Stimulated activated CD4-positive, alpha-beta T cell treated with anti-CD3 and anti-CD28 coated beads, Interleukin-15, amount 100 ng/mL, for 24 hours (primary cell): ENCODE measurements at places on chromosomes 5 and 9.

DNA sequence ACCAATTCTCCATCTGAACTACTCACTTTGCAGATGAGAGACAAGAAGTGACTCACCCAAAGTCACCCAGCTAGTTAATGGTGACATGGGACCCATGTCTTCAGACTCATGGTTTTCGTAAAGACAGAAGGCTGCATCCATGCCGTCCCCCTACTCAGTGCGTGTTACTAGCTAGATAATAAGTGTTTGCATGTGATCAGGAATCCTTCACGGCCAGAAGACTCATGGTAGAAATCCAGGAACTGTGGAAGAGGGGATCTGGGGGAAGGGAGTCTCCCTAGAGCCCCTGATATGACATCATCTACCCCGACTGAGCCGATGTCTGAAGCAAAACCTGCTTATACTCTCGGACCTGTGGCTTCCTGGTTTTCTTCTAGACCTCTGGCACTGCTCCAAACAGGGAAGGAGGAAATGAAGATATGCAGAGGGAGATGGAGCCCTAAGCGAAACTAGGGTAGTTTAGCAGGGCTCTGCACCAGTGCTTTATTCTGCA is 3.3 kb downstream of the RNF183 start:
- DNase-seq: no peak

- DNase-seq: no peak
Measured at GRCh38 chr5:159864885-159865691, 51.2 kb upstream of the ADRA1B start.

DNA sequence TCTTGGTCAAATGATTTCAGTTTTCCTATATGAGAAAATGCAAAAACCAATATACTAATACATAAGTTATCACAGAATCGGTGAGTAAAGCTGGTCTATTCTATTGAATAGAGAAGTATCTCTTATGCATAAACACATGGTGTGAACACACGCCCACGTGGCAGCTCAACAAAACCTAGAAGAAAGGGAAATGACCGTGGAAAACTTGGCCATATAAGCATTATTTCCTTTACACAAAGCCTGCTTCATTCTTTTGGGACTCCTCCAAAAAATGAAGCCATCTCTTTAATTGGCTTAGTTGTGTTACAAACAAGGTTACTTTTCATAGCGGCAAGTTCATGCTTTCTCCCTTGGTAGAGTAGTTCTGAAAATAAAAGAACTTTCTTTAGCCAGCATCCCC is 183.2 kb downstream of the TMEM161B start:
- DNase-seq: no peak

DNA sequence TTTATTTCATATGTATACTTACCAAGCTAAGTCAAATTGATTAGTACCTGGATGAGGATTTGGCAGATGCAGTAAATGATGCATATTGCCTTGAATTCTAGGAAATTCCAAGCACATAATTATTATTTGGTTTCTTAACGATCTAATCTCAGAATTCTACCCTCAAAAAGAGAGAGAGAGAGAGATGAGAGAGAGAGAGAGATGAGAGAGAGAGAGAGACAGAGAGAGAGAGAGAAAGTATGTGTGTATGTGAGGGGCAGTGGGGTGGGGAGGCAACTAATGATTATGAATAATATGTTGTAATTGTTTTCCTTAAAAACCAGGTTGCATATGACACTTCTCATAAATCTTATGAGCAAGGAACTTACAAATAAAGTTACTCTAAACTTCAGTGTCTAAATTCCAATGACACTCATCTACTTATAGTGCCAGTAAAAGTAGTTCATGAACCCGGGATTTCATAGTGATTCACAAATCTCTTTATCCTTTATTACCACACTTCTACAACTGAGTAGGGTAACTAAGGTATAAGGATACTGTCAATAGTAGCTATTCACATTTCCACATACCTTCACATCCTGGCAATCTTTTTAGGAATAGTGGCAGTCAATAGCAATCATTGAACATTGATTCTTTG is 60.5 kb upstream of the EDIL3 start:
- DNase-seq: no peak

- DNase-seq: peak; percentile 57
Measured at GRCh38 chr9:94623253-94623652, 16.1 kb downstream of the FBP1 start.

DNA sequence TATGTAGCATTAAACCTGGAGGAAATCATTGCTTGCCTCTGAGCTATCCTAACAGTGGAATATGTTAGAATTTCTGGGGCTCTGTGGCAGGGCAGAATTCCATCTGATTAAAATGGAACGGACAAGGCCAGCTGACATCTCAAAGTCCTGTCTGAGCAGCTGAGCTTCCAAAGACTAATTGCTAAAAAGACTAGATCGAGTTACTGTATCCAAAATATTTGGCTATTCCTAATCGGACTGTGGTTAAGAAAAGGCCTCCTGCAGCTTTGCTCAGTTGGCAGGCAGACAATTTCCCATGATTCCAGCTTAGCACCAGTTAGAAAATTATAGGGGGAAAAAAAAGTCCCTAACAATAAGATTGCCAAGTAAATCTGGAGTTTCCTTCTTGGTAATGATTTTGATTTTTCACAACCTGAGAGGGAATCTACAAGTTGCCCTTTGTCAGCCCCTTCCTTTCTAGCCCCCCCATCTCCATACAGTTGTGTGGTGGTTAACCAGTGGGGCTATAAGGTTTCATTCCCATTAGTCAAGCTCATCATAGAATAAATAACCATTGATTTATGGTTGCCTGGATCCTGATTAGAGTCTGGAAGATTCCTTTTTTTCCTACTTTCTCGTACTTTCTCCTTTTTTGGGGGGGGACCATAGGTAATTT is 26.4 kb downstream of the PTGR1 start:
- DNase-seq: no peak

DNA sequence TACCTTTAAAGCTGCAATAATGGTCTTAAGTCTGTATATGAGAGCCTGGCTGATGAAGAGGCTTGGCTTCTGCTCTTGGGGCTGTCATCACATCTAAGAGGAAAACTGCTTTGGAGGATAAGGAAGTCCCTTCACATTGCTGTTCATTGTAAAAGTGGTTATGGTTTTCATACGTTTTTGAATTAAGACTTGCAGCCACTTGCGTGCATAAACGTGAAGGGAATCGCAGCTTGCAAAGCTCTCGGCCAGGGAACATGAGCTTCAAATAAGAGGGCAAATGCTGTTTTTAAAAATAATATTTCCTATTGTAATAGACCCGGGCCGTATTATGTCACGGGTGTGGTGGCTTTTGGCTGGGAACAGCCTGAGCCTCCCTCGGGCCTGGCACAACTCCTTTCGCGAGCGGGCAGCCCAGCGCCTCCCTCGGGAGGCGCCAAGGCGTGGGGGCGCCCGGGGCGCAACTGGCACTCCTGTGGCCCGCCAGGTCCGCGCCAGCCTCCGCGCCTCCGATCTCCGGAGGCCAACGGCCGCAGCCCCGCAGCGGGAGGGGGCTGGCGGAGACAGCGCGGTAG is 538 bp upstream of the ARHGEF28 start:
- no peak for DNase-seq

DNA sequence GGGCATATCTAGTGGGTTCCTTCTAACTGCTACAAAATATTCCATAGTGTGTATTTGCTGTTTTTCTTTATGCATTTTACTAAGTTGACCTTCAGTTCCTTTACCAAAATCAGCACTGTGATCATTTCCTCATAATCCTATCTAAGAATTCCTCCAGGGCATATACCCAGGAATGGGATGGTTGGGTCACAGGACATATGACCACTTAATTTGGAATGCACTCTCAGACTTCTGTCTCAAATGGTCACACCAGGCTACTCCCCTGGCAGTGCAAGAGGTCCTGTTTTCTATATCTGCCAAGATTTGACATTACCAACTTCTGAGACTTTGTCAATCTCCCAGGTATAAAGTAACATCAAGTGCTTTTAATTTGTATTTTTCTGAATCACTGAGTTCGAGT is 63.9 kb downstream of the ADAMTS12 start:
- DNase-seq: no peak

DNA sequence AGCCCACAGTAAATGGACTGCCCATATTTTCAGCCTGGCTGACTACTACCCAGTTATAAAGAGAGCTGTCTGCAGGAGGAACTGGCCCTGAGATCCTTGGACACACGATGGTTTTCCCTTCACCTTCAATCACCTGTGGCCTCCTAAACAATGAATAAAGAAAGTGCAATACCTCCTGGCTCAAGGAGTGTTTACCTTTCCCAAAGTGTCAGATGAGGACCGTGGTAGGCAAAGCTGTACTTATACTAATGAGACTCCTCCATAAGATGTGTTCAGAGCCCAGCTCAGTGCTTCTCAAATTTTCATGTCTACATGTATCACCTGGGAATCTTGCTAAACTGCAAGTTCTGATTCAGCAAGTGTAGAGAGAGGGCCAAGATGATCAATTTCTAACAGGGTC is 284.5 kb upstream of the VLDLR start:
- no peak for DNase-seq

DNA sequence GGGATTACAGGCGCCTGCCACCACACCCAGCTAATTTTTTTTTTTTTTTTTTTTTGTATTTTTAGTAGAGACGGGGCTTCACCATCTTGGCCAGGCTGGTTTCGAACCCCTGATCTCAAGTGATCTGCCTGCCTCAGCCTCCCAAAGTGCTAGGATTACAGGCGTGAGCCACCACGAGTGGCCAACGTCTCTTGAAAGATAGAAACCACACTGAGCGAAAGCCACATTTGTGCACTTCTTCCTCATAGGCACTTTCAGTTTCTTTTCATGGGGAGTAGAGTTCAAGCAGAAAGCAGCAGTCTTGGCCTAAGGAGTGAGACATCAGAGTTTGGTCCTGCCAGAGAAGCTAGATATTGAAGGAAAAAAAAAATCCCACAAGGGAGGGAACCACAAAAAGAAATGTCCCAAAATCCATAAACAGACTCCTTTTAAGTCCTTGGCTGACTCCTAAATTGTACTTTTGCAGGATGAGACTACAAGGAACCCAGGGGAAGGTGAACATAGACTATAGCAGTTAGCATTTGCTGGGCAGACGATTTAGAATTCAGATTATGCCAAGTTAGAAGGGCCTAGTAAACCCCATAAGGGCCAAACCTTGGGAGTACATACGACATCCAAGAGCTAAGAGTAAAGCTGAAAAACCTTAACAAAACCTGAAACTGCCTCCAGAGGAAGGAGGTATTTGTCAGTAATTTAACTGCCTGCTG is 43.9 kb upstream of the GLIPR2 start:
- peak; percentile 54 for DNase-seq

DNA sequence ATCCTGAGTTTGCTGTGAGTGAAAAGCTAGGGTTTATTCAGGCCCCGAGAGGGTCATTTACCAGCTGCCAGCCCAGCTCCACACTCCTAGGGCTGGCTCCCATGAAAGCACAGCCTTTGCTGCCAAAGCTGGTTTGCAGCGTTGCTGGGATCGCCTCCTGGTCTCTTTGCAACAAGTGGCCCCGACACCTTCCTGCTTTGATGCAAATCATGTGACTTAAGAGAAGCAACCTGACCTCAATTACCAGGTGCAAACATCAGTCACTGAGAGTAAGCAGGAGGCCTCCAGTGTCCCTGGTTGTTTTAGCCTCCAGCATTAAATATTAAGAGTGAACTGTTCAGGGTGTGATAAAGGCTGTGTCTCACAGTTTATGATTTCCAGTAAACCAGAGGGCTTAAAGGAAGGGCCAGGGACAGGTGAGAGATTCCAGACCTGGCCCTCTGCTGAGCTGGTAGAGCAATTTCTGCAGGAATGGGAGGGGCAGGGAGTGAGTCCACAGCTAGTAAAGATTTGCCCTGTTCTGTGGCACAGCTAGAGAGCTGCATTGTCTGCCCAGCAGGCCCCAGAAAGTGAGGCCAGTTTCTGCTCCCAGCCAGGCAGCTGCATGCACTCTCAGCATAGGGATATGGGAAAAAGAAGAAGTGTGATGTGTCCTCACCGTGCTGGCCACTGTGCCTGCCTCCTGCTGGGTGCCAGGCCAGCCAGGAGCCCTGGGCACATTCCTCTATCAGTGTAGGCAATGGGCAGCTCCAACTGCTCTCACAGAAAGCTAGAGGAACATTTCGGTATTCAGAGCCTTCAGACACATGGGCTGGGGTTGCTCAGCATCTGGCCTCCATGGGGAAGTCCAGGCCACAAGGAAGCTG is 58.0 kb downstream of the SLC22A5 start:
- peak; percentile 59 for DNase-seq

GRCh38 chr5:159912033-159912800 is 4.1 kb upstream of the ADRA1B start:
- no peak for DNase-seq

- no peak for DNase-seq
Measured at GRCh38 chr5:62477801-62478200, 65.2 kb downstream of the IPO11 start.

GRCh38 chr5:56534102-56534829 is 281.1 kb upstream of the MAP3K1 start:
- DNase-seq: peak; percentile 28

GRCh38 chr9:77991191-77991590 is 40.4 kb downstream of the GNAQ start:
- DNase-seq: no peak

DNA sequence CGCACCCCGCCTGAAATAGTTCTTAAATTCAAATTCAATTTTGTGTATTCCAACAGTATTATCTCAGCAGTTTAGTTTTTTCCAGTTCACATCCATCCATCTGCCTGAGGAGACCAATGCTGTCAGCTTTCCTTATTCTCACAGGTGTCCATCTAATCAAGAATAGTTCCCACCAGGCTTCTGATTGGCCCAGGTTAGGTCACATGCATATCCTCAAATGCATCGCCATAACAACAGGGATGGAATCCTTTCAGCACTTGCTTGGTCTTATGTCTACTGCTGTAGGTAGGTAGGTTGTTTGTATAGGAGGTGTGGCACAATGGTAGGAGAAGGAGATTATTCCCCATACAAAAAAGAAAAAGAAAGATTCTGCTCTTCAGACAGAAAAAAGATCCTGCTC is 91.2 kb downstream of the UBE2R2 start:
- DNase-seq: no peak

DNA sequence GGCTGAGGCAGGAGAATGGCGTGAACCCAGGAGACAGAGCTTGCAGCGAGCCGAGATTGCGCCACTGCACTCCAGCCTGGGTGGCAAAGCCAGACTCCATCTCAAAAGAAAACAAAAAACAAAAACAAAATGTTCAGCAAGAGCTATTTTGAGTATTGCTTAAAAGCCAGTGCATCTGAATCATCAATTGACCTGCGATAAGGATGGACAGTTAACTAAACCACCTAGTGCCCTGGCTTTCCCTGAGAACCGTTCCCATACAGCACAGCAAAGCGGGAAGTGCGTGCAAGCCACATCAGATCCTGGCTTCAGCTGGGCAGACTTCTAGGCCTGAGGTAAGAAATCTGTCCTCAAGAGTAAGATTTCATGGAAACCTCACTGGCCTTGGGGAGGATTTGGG is 2.7 kb downstream of the DYNC2I2 start:
- no peak for DNase-seq

GRCh38 chr9:76433836-76434235 is 25.1 kb upstream of the GCNT1 start:
- DNase-seq: no peak

- no peak for DNase-seq
Measured at GRCh38 chr9:7176561-7176960, 418.8 kb downstream of the KDM4C start.

- no peak for DNase-seq
Measured at GRCh38 chr5:88503041-88503345, 234.3 kb upstream of the TMEM161B start.
